ENCODE measurements at places on chromosomes 6 and 20. TPM values are rescaled to one million over a fixed set of nuclear protein-coding genes. Genes with fewer than 3 reads are reported as not detected.

- H3K36me3 ChIP-seq: no peaks in the 10 kb centered on the region
- H3K27ac ChIP-seq: peak overlapping the region; percentile 92
- H3K4me3 ChIP-seq: no peak overlapping the region
Observed at GRCh38 chr20:62921119-62921687, 5.1 kb downstream of the DIDO1 start.

DNA sequence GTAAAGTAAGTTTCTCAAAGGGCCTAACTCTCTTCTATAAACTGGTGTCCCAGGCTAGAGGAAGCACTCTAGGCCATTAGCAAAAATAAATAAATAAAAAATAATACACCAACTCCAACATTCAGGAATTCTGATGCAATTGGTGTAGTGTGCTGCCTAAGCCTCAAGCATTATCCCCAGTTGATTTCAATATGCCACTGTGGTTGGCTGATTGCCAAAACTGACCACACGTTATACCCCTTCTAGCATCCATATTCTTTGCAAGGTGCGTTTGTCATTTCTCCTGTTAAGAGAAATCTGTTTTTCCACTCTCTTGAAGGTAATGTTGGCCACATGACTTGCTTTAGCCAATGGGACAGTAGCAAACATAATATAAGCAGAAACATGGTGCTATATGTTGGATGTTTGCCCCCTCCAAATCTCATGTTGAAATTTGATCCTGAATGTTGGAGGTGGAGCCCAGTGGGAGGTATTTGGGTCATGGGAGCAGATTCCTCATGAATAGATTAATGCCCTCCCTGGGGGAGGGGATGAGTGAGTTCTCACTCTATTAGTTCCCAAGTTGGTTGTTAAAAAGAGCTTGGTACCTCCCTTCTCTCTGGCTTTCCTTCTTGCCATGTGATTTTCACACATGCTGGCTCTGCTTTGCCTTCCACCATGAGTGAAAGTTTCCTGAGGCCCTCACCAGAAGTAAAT lies 71.9 kb upstream of the PLCB4 start:
- H3K4me3 ChIP-seq: no peak overlapping the region
- no peaks in the 10 kb centered on the region for H3K36me3 ChIP-seq
- H3K4me1 ChIP-seq: no peaks in the 10 kb centered on the region
- H3K27me3 ChIP-seq: no peaks in the 10 kb centered on the region
- H3K27ac ChIP-seq: no peak overlapping the region

TCF15 gene
- total RNA-seq: 0.28 TPM

CEBPB gene
- 20.4 TPM for total RNA-seq
